NCI-H526 (cell line): ENCODE measurements at places on chromosomes 13 and 19.

- no peak for DNase-seq
These were observed 12.7 kb upstream of the HNRNPL start for GRCh38 chr19:38862321-38863059.

DNA sequence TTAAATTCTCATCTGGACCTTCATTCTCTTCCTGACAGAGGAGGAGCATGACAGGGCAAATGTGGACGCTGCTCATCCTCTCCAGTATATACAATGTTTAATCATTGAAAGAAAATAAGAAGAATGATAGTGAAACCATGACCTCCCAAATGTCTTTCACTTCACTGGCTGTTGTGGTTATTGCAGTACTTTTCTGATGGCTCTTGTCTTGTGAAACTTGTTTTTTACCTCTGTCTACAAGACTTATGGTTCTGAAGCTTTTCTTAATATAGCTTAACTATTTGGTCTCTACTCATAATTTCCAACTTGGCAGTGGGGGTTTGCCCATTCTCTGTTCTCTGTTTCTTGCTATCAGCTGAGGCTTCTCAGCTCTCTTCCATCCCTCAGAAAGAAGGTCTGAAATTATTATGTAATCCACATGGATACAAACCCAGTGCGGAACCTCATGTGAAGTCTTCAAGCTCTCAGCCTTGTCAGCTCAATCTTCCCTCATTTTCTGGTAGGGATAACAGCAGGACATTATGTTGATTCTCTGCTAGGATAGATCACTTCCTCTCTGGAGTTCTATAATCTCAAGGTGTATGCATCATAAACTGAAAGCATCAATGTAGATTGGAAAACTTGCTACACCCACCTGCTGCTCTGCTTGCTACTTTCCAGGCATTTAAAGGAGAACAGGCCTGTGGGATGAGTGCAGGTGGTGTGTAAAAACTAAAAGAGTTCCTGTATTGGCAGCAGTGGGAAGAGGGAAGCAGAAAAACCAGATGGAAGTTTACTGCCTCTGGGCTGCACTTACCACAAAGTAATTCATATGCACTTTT, 250.3 kb upstream of the HTR2A start:
- DNase-seq, result no peak

- no peak for DNase-seq
These were observed 15.8 kb downstream of the ACTN4 start for GRCh38 chr19:38663156-38663651.

- no peak for DNase-seq
These were observed 21.2 kb downstream of the PROZ start for GRCh38 chr13:113179374-113180230.

DNA sequence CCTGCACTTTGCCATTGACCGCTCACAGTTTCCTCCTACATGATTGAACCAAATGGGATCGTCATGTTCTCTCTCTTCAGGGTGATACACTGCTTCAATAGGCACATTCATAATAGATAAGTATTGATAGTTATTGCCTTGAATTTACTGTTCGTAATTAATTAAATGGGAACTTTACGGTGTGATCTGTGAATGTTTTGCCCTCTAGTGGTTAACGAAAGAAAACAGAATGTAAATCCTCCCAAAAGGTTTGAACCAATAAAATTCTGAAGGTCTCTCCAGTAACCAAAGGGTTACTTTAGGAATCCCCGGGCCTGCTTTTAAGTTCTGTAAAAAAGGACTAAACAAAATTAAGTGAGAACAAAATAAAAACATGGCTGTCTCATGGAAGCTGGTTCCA, 389.3 kb downstream of the DACH1 start:
- DNase-seq, result no peak

DNA sequence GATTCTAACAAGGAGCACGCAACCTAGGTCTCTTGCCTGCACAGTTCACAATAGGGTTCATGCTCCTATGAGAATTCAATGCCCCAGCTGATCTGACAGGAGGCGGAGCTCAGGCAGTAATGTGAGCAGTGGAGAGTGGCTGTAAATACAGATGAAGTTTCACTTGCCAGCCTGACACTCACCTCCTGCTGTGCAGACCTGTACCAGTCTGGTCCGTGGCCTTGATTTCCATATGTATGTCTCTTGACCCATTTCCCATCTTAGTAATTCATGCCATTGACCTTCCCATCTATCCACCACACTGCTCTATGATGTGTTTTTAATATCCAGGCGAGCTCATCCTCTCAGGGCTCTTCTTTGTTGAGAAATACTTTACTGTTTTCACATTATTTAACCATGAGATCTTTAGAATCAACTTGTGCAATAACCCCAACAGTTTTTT, 95.2 kb downstream of the LRCH1 start:
- DNase-seq, result peak; percentile 81

DNA sequence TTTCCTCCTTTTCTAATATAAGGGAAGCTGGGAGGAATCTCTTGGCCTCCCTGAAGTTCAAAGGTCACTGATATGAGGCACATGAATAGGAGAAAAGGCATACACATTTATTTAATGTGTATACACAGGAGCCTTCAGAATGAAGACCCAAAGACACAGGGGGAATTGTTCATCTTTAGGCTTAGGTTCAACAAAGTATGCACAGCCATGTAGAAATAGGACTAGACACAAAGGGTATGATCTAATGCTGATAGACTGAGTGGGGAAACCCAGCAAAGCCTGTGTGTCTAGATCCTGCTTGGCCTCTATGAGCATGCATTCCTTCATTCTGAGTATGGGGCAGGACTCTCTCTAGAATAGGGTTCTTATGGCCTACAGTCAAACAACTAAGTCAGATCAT, 177.1 kb upstream of the RFC3 start:
- DNase-seq, result no peak

- DNase-seq, result no peak
These were observed 7.7 kb downstream of the PLEKHF1 start for GRCh38 chr19:29672933-29673336.

DNA sequence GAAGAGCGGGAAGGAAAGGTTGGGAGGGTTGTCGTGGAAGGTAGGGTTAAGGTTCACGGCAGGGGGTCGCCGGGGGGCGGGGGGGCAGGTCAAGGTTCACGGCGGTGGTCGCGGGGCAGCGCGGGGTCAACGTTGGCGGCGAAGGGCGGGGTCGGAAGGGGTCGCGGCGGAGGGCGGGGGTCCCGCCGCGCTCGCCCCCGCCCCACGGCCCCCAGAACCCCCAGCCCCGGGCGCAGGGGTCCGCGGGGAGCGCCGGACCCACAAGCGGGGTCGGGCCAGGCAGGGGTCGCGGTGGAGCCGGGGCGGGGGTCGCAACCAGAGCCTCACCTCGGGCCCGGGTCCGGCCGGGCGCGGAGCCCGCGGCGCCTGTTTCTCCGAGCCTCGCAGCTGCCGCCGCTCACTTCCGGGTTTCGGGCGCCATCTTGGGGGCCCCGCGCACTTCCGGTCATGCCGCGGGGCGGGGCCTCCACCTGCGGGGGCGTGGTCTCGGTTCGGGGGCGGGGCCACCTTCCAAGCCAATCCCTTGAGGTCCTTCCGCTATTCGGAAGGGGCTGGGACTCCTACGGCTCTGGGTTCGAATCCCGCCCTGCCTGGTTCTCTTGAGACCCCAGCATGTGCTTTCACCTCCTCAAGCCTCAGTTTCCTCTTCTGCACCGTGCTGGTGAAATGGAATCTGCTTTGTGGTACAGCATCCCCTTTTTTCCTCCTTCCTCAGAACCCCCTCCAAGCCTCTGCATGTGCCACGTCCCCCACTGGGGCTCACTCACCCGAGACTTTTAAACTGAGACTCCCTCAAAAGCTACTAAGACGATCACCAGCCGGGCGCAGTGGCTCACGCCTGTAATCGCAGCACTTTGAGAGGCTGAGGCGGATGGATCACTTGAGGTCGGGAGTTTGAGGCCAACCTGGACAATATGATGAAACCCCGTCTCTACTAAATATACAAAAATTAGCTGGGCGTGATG, at the start of gene SBNO2:
Gene SBNO2 (minus strand): TSS at position 424 of the 965 bp plus-strand sequence. CDS start 19,992 bp downstream, outside the sequence.
- peak; percentile 79 for DNase-seq

- no peak for DNase-seq
These were observed 27.6 kb downstream of the KCNC3 start for GRCh38 chr19:50301607-50301971.

- peak; percentile 98 for DNase-seq
These were observed 205.0 kb upstream of the RFC3 start for GRCh38 chr13:33612641-33613638.

GRCh38 chr19:47497050-47497766, 13.2 kb upstream of the KPTN start:
- DNase-seq, result no peak

GRCh38 chr19:6034512-6034911, 56.6 kb upstream of the RANBP3 start:
- DNase-seq, result no peak

GRCh38 chr19:22286151-22286810, at the start of gene ZNF729:
Gene ZNF729, plus strand, starts transcription at chr19:22286441. Its CDS starts 85 bp downstream, at chr19:22286526.
- DNase-seq, result no peak

DNA sequence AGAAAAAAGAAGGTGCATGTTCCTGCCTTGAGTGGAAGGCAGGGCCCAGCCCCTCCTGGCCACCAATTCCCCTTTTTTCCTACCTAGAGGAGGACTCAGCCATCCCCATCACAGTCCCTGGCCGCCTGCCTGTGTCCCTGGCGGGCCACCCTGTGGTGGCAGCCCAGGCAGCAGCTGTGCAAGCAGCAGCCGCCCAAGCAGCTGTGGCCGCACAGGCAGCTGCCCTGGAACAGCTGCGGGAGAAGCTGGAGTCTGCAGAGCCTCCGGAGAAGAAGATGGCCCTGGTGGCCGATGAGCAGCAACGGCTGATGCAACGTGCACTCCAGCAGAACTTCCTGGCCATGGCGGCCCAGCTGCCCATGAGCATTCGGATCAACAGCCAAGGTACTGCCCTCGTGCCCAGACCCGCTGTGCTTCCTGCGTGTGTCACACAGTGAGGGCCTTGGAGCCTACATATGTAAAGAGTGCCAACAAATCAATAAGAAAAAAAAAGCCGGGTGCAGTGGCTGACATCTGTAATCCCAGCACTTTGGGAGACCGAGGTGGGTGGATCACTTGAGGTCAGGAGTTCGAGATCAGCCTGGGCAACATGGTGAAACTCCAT, 17.6 kb upstream of the WDR18 start:
- no peak for DNase-seq

GRCh38 chr13:30481241-30481760, 15.6 kb upstream of the HMGB1 start:
- DNase-seq, result no peak

- DNase-seq, result no peak
These were observed 1.6 kb downstream of the KIRREL2 start for GRCh38 chr19:35858311-35858710.

DNA sequence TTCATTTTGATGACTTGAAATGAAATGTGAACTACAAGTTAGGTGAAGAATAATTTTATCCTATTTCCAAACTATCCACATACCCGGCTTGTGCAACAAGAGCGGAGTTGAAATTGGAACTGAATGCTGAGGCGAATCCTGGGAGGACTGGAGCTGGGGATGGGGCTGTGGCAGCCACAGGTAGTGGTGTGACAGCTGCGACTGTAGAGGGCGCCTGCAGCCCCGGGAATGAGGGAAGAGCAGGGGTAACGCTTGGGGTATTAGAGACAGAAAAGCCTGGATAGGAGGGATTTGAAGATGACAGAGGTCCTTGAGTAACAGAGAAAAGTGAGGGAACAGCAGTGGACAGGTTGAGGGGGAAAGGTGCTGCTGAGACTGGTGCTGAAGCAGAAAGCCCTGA, 22.0 kb upstream of the STOML3 start:
- no peak for DNase-seq

DNA sequence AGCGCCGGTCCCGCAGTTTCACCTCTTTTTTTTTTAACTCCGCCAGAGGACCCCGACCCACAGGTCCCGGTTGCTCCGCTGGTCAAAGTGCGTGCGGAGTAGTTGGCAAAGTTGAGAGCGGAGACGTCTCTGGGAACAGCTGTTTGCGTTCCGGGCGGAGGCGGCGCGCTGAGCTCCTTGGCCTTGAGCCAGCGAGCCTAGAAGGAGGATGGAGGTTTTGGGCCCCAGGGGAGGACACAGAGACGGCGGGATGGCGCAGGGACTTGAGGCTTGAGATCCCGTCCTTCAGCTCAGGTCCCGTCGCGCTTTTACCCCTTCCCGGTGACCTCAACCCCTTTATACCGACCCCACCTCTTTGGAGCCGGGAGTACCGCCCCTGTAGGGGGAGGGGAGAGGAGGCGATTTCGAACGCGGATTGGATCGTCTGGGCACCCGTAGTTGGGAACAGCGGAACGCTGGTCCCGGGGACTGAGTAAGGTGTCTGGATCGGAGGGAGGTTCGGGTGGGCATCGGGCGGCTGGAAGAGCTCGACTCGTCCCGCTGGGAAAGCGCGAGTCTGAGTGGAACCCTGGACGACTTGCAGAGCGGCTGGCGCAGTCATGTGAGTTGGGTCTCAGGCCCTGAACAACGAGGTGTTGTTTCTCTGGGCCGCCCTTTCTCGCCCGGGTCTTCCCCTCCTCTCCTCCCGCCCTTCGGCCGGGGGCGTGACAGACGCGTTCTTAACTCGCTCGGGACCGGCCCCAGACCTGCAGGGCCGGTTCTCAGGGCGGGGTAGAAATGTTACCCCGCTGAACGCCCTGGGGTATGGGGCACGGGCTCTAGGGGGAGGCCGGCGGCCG, at the start of gene WBP4:
Gene WBP4 (plus strand): TSS at position 435 of the 839 bp plus-strand sequence. CDS start 165 bp downstream, at position 600.
- DNase-seq, result peak; percentile 99

GRCh38 chr13:71867131-71867814, at the start of gene DACH1:
Gene DACH1, minus strand, starts transcription at chr13:71867204.
- no peak for DNase-seq

- no peak for DNase-seq
These were observed 84.8 kb downstream of the STOML3 start for GRCh38 chr13:38905861-38906260.

- DNase-seq, result no peak
These were observed 48.8 kb upstream of the NPAS1 start for GRCh38 chr19:46970815-46971214.
